ENCODE measurements at places on chromosomes 11 and 22.

DNA sequence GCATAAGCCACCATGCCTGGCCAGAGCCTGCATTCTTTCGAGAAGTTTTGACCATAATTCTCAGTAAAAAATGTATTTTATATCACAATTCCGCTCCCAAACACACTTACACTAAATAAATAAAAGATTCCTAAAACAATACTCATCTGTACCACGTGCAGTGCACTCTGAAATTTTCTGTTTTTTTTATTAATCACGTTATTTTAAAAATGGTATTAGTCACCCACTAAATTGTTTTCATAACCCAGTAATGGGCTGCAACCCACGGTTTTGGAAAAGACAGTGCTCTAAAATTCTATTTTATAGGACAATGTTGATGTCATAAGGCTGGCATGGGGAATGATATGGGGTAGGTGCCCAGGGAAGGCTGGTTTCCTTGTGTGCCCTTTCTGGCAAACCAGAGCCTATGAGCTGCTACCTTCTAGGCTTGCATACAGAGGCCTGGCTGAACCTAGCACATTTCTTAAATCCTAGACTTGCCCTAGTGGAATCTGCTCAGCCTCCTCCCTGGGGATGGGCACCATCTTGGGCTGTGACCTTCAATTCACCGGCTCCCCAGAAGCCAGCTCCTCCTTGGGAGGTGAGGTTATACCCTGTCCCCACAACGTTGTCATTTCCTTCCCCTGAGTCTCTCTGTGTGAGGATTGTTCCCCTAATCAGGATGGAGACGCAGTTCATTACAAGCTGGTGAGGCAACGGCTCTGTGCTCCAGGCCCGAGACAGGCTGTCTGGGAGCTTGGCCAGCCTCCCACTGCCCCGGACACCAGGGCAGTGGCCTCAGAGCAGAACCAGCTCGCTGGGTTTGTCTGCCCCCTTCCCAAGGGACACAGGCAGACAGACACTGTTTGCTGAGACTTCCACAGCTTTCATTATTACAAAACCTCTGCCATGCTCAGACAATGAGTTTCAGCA is 116.5 kb upstream of the NAV2 start:
- DNase-seq, result peak; percentile 41

GRCh38 chr22:26172389-26172990 is 3.2 kb downstream of the SEZ6L start:
- DNase-seq, result peak; percentile 68

DNA sequence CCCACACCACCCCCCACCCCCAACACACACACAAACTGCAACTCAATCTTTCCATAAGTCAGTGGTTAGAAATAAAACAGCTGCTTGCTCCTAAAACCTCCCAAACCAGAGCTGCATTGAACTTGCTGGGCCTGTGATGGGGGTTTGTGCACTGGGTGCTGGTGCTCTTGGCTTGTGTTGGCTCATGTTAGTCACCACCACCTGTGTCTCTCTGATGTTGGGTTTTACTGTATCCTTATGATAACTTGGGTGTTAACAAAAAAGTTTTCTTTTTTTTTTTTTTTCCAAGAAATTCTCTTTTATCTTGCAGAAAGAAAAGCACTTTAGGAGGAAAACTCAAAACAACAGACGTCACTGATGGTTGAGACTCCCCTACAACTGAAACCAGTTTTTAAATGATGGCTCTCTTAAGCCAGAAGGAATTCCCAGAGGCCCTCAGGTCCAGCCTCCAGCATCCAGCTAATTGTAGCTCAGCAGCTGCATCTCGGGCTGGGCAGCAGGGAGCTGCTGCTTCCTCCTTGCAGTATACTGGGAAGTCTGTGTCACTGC is 79.9 kb upstream of the DRD2 start:
- DNase-seq, result no peak

- DNase-seq, result peak; percentile 80
Measured at GRCh38 chr22:43151251-43152002, at the start of gene TSPO. Gene TSPO (plus strand): TSS chr22:43151559. CDS start chr22:43159239, 7,680 bp downstream.

DNA sequence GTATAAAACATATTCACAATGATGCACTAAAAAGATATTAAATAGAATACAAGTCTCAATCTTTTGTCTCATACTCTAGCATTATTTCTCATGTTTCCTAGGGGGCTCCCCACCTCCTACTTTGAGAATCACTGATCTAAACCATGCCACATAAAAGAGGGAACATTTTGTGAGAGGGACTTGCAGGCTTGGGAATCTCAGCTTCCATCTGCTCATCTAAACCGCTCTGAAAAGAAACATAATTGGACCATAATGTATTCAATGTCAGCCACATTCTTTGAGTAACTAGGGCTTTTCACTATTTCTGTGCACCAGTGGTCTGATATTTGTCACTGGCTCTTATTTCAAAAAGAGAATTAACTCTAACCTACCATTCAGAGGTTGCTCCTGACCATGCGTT is 6.4 kb upstream of the CSRP3 start:
- DNase-seq, result no peak

- no peak for DNase-seq
Measured at GRCh38 chr11:32947978-32948377, 55.4 kb downstream of the QSER1 start.

GRCh38 chr11:99814021-99814420 is 793.3 kb downstream of the CNTN5 start:
- DNase-seq, result no peak

GRCh38 chr22:41526830-41527799 is 17.2 kb downstream of the POLR3H start:
- no peak for DNase-seq

- DNase-seq, result no peak
Measured at GRCh38 chr22:30984317-30984716, 15.3 kb downstream of the TUG1 start.

GRCh38 chr11:76978239-76978638 is 56.0 kb upstream of the B3GNT6 start:
- DNase-seq, result no peak

DNA sequence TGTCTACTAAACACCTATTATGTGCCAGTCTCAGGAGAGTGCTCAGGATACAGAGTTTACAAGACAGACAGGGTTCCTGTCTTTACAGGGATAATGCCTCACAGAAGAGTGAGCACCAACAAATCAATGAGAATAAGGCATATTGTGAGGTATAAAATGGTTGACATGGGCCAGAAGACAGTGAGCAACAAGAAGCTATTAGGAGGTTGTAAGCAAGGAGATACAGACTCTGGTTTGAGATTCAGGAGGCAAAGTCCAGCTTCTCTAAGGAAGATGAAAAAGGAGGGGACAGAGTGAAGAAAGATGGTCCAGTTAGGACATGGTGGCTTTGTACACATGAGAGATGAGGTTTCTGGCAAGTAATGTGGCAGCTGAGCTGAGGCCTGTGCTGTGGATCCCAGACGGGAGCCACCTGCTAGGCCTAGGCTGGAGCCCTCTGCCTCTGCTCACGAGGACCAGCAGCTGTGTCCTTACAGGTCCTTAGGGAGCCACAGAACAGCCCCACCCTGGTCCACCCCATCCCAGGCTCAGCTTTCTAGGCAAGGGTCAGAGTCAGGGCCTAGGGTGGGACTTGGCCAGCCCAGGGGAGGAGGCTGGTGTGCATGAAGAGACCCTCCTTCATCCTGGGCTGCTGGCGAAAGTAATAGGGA is 110.5 kb downstream of the ZNF280B start:
- DNase-seq, result no peak

- no peak for DNase-seq
Measured at GRCh38 chr11:44127130-44127529, 31.7 kb downstream of the EXT2 start.

- peak; percentile 64 for DNase-seq
Measured at GRCh38 chr11:95790933-95791708, 823 bp downstream of the CEP57 start.

GRCh38 chr11:19444231-19444630 is 203.5 kb upstream of the E2F8 start:
- DNase-seq, result no peak

- DNase-seq, result no peak
Measured at GRCh38 chr11:83088965-83089364, 17.3 kb upstream of the RAB30 start.

- no peak for DNase-seq
Measured at GRCh38 chr11:36282926-36283325, 6.3 kb downstream of the COMMD9 start.

GRCh38 chr11:65440831-65441499 is 18.4 kb downstream of the NEAT1 start:
- no peak for DNase-seq

DNA sequence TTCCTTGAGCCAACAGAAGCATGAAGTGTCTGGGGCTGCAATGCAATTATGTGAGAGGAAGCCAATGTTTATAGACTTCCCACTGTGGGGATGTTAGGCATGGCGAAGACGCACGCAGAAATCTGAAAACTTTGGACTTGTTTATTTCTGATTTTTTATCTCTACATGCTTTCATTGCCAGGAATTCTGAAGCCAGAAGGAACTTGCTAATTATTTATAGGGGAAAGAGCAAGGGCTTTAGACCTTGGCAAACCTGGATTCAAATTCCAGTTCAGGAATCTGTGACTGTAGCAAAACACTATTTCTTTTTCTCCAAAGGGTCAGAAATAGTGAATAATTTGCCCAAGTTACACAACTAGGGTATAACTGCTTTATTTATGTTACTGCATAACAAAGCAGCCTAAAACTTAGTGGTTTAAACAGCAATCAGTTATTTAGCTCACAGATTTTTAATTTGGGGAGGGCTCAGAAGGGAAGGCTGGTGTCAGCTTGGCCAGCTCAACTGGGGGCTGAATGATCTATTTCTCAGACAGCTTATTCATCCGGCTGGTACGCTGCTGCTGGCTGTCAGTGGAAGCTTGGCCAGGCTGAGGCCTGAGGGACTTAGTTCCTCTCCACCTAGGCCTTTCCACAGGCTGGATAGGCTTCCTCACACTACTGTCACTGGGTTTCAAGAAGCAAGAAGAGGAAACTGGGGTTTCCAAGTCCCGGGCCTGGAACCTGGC is 1.9 kb upstream of the OR6Q1 start:
- peak; percentile 61 for DNase-seq

GRCh38 chr22:30643055-30643875 is 7.7 kb downstream of the SLC35E4 start:
- peak; percentile 32 for DNase-seq

- DNase-seq, result no peak
Measured at GRCh38 chr11:65083134-65083833, 556 bp downstream of the CDCA5 start.

DNA sequence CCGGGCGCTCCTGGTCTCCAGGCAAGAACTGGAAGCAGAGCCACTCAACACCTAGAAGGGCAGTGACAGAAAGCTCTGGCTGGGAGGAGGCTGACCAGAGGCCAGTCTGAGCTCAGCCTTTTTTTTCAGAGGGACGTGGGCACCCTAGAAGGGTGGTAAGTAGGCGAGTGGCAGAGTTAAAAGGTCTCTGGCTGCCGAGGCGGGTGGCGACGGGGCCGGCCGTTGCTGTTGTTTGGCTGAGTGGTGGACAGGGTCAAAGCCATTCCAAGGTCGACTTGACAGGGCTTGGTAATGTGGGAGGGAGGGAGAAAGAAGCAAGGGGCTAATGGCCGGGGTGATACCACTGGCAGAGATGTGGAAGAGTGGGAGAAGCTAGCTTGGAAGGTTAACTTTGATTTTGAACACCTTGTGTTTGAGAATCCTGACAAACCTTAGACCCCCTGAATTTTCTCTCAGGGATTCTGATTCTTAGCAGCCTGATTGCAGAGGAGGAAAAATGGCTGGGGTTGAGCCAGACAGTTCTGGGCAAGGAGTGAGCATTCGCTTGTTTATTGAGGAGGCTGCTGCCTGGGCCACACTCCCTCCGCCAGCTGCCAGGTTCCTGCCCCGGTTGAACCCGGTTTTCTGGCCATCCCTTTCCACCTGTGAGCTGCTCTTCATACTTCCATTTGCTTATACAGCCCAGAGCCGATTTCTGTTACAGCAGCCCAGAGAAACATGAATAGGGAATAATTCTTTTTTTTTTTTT is 868 bp upstream of the SYCE3 start:
- no peak for DNase-seq

GRCh38 chr22:28600546-28601143 is 79.0 kb downstream of the TTC28 start:
- DNase-seq, result peak; percentile 43

DNA sequence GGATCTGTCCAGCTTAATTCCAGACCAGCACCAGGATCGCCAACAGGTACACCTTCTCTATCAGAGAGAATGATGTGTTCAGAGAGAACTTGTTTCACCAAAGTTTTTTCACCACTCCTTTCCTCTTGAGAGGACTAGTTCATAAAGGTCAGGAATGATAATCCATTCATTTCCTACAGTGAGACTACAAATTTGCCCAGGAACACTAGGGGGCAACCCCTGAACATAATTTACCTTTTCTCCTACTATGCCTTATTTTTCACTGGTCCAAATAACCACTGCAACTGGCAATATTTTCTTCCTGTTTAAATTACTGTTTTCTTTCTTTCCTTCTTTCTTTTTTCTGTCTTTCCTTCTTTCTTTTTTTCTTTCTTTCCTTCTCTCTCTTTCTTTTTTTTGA is 22.5 kb downstream of the CAVIN3 start:
- no peak for DNase-seq

- no peak for DNase-seq
Measured at GRCh38 chr11:283405-284104, 5.3 kb downstream of the NLRP6 start.

DNA sequence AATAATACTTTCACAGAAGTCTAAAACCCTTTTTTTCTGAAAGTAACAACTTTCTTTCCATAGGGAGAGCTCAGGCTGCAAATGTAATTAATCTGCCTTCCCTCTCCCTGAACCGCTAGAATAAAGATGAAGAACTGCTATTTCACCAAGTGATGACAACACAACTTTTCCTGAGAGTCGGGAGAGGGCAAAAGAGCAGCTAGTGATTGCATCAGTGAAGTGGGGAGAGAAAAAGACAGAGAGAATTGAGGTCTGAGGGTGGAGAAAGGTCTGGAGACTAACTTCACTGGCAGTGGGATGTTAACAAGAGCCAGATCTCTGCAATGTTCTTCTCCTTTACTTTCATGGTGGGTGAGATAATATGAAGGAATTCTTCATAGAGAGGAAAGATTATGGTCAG is 10.9 kb upstream of the MPEG1 start:
- DNase-seq, result no peak

- no peak for DNase-seq
Measured at GRCh38 chr11:8346157-8346755, 82.6 kb upstream of the LMO1 start.

DNA sequence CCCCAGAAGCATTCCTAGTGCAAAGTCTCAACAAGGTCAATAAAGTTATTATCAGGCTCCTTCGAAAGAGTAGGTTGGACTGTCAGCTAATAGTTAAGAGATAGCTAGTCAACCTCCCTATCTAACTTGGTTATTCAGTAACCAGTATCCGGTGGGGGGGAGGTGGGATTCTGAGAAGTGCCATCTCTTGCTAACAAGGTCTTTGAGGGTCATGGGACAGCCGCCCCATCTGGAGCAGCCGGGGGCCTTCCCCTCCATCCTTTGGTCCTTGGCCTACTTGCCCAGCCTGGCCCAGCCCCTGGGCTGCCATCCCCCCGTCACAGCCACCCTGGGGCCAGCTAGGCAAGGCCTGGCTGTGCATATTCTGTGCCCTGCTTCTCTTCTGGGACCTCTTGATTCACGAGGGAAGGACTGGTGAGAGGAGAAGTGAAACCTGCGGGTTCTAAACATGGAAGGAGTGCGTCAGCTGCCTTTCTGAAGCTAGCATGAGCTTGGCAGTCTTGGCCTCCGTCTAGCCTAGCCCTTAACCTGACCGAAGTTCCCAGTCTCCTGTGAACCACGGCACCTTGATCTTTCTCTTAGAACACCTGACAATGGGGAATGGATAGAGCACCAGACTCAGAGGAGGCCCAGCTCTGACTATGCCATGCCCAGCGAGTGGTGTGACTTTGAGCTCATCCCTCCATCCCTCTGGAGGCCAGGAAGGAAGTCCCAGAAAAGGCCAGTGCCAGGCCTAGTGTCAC is 9.3 kb downstream of the SLC37A2 start:
- peak; percentile 69 for DNase-seq

GRCh38 chr11:61549662-61550568 is 31.0 kb downstream of the SYT7 start:
- peak; percentile 59 for DNase-seq
